ENCODE measurements at places on chromosomes 4 and X.

GRCh38 chr4:25535701-25536473 lies 119.8 kb upstream of the SLC34A2 start:
- DNase-seq: no peak

GRCh38 chrX:31258166-31258565 lies 186.3 kb upstream of the FTHL17 start:
- no peak for DNase-seq

GRCh38 chrX:40063555-40063954 lies 34.2 kb downstream of the BCOR start:
- DNase-seq: no peak

GRCh38 chr4:78149751-78150542 lies 92.8 kb downstream of the FRAS1 start:
- no peak for DNase-seq

DNA sequence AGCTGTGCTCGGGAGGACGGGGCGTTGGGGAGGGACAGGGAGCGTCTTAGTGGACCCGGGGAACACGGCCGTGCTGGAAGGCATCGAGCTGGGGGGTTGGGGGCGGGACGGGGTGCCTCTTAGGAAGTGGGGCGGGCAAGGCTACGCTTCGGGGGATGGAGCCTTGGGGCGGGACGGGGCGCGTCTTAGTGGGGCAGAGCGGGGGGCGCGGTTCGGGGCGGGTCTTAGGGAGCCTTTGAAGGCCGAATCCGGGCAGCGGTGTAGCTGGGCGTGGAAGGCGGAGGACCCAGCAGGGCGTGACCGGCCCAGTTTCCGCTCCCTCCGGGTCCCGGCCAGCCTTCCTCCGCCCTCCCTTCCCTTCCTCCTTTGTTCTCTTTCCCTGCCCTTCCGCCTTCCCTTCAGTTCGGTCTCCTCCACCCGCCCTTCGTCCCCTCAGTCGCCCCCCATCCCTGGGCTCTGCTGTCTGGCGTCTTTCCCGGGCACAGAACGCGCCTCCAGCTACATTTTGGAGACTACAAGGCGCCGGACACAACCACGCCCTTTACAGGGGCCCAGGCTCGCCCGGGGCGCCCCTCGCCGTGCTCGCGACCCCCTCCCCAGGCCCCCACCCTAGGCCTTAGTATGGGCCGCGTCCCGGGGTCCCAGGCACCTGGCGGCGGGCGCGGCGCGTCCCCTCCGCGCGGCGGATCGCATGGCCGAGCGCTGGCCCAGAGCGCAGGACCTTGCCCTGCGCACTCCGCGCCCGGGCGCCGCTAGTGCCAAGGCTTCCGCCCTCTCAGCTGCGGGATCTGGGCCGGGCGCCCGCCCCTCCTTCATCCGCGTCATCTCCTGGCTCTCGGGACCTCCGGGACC lies at the start of gene ARSD:
TSS of gene ARSD (minus strand) at position 757 of the 852 bp plus-strand sequence. CDS start at position 693, 64 bp downstream.
- peak; percentile 29 for DNase-seq

DNA sequence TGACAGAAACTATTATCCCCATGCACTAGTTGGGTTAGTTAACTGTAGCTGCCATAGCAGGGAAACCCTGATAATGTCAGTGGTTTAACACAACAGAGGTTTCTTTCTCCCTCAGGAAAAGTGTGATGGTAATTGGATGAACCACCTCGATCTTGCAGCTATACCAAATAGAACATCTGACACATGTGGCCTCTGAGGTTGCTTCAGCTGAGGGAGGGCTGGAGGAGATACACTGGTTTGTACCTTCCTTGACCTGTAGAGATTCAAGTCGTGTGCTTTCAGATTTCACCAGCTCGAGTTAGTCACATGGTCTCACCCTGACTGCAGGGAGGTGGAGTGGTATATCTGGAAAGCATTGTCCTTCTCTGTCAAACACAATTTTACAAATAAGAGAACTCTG lies 147.2 kb upstream of the SFRP2 start:
- DNase-seq: no peak

GRCh38 chr4:54527532-54527931 lies 130.2 kb upstream of the KIT start:
- DNase-seq: no peak

DNA sequence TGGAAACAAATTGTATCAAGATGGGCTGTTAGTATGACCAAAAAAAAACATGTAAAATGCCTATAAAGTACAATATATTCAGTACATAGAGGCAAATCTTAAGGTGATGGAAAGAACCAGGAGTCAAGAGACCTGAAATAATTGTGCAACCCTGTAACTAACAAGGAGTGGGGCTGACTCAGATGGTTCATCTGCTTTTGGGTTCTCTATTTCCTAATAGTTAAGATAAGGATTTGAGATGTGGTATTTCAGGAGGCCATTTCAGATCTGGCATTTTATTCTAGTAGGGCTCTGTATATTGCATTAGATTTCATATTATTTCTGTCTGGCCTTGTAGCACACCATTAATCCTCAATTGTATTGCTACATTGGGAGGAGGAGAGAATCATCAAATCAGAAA lies 268.4 kb downstream of the HS3ST1 start:
- no peak for DNase-seq

DNA sequence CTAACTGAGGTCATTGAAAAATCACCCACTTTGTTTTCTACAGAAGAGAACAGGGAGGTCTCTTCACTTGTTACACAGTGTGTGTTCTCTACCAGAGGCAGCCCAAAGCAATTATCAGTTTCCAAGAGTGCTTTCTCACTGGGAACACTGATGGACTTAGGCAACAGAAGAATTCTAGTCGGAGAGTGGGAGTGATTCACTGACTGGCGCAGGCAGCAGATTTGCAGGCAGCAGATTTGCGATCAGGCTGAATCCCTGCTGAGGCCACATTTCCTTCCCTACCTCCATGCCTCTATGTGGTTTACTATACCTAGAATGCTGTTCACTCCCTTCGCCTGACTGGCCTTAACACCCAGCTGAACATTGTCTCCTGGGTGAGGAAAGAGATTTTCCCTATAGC lies 6.6 kb downstream of the OCIAD2 start:
- DNase-seq: no peak

- DNase-seq: peak; percentile 4
These were observed 722 bp downstream of the SLC10A7 start for GRCh38 chr4:146520896-146521540.

- no peak for DNase-seq
These were observed 103.7 kb upstream of the AADAT start for GRCh38 chr4:170193496-170193895.

DNA sequence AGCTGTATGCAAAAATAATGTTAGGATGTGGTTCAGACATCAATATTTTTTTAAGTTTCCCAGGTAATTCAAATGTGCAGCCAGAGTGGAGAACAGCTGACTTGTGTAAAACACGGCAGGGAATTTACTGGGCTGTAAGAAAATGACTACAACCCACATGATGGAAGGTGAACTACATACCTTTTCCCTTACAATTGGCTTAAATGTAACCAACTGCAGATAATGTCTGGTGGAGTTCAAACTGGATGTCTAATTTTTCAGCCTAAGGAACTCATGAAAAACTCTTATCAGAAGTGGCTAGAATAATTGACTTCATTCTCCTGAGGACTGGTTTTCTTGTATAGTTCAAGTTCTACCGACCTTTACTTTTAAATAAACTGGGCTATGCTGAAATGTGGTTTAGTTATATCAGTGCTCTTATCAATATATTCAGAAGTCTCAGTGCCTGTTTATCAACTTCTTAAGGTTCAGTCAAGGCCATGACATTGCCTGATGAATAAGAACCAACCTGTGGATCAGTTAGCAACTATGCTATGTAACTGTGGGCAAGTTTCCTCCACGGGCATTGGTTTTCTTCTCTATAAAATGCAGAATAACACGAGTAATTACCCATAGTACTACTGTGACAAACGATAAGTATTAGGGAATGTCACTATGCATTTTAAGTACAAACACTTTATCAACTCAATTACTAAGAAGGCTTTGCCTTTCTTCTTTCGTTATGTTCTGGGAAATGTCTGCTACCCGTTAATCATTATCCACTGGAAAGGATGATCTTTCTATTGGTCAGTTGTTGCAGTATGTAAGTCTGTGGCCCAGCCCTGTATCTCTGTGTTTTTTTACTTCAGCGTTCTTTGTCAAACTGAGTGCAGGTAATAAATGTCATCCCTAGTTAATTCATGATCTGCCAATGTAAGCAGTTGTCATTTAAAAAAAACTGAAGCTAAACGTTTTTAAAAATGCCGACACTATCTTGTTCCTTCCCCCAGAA lies 181.6 kb downstream of the PCDH7 start:
- DNase-seq: no peak

- no peak for DNase-seq
These were observed 33.4 kb downstream of the PHOX2B start for GRCh38 chr4:41715155-41715554.

GRCh38 chr4:185213877-185214276 lies 4.5 kb downstream of the SNX25 start:
- no peak for DNase-seq

- no peak for DNase-seq
These were observed 101.6 kb downstream of the KLHL8 start for GRCh38 chr4:87118826-87119225.

DNA sequence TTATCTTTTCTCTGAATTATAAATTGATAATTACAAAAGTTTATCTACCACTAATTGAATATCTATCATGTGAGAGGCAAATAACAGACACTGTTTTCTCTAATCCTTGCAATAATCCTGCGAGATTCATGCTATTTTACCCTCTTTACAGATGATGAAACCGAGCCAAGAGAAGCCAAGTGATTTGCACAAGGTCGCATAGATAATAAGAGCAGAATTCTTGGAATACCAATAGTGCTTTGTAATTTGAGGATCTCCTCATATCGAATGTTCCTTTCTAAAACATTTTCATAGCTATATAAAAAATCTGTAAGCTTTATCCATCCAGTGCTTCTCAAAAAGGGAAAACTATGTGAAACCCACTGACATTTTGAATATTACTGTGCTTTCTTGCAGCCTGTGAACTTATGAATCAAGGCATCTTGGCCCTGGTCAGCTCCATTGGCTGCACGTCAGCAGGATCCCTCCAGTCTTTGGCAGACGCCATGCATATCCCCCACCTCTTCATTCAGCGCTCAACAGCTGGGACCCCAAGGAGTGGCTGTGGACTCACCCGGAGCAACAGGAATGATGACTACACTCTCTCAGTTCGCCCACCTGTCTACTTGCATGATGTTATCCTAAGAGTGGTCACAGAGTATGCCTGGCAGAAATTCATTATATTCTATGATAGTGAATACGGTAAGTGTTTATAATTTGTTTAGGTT lies 743.8 kb upstream of the ATOH1 start:
- DNase-seq: no peak

- DNase-seq: no peak
These were observed 55.3 kb upstream of the RAPGEF2 start for GRCh38 chr4:159047478-159048165.

- no peak for DNase-seq
These were observed 18.4 kb upstream of the MAGEB17 start for GRCh38 chrX:16148896-16149295.

DNA sequence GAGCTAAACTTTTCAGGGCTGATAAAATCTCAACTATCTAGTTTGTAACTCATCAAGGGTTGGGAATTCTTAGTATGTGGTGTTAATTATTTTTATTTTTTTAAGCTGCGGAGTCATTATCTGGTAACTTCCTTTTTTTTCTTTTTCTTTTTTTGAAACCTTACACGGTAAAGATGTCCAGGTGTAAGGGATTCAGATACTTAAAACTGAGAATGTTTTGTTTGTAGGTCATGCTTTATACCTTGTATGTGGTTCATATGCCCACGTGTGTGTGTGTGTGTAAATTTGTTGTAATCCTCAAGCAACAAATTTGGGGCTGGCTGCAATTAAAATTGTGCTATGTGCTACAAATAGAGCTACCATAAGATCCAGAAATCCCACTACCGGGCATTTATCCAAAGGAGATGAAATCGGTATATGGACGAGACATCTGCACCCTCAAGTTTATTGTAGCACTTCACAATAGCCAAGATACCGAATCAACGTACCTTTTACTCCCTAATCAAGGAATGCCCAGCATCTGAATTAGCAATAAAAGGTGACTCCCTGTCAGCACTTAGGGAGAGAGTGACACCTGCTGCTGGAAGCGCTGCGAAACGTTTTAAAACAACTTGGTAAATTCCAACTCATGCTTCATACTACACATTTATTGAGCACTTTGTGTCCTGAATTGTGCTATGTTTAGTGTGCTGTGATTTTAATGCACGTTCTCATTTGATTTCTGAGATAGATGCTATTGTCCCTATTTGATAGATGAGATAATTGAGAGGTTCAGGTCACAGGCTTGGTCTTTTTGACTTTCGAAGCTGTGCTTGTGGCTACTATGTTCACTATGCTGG lies 16.1 kb downstream of the MSMO1 start:
- no peak for DNase-seq

- DNase-seq: no peak
These were observed 35.7 kb downstream of the HAND2 start for GRCh38 chr4:173494013-173494970.

DNA sequence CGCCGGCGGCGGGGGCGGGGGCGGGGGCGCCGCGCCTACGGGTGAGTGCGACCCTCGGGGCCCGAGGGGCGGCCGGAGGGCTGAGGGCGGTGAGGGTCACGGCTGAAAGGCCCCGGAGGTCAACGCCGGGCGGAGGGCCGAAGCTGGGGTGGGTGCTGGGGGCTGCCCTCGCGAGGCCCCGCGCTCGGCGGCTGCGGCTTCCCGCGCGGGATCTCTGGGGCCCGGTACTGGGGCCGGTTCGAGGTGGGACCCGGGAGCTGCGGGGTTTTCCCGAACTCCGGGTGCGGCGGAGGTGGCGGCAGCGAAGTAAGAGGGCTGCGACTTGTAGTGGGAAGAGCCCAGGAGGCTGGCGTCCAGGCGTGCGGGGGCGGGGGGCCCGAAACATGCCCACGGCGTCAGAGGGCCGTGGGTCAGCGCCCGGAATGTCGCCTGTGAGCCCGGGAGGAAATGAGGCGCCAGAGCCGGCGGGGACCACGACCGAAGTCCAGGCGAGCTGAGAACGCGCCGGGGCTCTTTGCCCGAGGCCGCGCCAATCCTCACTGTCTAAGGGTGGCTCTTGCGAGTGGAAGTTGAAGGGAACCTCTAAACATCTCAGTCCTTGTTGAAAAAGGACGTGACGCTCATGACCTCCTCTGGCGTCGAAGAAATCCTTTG lies 407 bp downstream of the IL13RA1 start:
- DNase-seq: no peak

- no peak for DNase-seq
These were observed 83.8 kb downstream of the UNC5C start for GRCh38 chr4:95465010-95465409.

DNA sequence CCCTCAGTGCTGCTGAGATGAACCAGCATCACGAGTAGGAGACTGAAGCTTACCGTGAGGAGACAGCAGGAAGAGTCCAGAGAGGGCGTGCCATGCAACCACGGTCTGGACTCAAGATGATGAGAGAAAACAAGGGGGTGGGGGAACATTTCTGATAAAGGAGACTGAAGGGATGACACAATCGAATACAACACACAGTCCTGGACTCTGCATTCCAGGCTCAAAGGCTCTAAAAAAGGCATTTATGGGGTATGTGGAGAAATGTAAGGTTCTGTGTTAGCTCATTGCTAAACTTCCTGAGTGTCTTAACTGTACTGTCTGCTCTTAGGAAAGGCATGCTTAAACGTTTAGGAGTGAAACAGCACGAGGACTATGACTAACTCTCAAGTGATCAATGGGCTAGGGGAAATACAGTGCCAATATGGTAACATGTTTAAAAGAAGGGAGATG lies 20.6 kb upstream of the IRAK1 start:
- no peak for DNase-seq

All from activated CD4-positive, alpha-beta T cell treated with anti-CD3 and anti-CD28 coated beads for 24 hours (primary cell).